ENCODE measurements at places on chromosomes 13 and 19.

DNA sequence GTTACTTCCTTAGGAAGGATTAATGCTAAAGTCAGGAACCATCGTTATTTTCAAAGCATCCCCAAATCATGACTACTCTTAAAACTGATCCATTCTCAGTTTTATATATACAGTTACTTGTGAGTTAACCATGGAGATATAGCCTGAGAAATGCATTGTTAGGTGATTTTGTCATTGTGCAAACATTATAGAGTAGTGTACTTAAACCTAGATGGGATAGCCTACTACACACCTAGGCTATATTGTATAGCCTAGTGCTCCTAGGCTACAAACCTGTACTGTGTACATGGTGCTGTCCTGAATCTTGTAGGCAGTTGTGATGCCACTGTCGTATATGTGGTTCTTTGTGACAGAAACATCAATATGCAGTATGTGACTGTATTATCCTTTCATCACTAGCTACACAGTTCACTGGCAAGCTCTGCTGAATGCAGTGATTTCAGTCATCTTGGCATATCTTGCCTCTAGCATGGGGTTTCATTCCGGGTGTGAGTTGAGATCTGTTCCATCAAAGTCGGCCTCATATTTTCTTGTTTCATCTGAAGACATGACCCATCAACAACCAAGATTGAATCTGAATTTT, 45.3 kb downstream of the CDK8 start:
- no peak for DNase-seq

DNA sequence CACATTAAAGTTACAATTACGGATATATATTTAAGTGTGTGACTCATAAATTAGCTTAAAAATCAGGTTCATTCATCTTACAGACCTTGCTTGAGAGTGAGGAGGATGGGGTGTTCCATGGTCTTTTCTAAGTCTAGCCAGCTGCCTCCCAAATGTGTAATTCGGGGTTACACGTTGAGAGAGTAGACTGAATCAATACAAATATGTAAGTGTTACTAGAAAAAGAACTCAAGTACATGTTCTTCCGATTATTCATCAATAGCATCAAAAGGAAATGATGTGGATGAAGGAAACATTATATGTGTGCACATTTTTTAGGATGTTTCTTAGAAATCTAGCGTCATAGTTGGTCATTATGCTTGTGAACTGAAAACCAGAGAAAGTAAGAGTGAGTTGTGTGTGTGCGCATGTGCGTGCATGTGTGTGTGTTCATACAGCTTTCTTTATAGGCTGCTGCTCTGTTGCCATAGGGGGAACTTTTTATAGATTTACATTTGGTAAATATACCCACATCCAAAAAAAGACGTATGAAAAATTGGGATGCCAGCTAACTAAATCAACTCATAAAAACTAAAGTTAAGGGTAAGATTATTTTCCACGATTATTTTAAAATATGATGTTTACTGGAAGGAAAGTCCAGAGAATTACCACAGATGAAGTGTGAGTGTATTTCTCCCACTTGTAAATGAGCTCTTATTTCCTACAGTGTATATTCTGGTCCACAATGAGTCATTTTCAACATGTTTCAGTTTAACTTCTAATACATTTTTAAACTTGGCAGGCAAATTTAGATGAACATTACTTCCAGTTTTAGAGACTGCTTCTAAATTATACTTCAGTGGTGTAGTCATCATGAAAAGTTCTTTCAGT, 82.4 kb downstream of the PIBF1 start:
- DNase-seq = no peak

DNA sequence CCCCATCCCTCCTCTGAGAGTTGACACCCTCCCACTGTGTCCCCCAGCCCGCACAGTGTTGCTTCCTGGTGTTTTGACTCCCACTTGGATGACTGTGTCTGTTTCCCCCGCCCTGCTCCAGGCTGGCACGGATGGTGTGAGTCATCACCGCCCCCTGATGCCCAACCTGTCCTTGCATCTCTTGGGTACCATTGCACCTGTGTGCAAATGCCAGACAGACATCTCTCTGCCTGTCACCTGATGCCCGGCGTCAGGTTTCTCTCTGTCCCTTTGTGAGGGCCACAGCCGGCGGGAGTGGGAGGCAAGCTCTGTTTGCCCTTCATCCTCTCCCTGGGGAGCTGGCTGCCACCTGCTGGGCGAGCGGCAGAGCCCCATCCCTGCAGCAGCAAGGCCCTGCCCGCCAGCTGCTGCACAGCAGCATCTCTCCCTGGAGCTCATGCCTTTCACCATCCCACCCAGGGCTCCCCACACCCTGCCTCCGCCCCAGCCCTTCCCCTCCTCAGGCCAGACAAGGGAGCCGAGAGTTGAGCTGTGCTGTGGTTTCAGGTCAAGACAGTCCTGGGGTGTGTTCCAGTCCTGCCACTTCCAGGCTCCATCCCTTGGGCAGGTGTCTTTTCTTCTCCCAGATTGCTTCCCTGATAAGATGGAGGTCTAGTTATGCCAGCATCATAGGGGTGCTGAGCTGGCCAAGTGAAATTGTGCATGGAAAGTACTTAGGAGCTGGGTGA, 29.7 kb downstream of the NKPD1 start:
- no peak for DNase-seq

- DNase-seq = no peak
Observed at GRCh38 chr13:28001837-28002473, 13.5 kb upstream of the URAD start.

DNA sequence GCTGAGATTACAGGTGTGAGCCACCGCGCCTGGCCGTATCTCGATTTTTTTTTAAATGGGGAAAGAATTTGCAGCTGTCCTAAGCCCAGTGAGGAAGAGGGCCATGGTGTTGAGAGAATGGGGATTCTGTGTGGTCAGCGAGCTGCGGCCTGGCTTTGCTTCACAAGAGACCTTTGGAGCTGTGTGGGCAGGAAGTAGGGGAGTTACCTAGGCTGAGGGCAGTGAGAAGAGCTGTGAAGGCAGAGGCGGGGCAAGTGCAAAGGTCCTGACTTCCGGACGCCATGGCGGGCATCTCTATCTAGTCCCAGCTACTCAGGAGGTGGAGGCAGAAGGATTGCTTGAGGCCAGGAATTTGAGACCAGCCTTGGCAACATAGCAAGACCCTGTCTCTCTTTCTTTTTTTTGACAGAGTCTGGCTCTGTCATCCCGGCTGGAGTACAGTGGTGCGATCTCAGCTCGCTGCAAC, 4.9 kb downstream of the AP2A1 start:
- no peak for DNase-seq

DNA sequence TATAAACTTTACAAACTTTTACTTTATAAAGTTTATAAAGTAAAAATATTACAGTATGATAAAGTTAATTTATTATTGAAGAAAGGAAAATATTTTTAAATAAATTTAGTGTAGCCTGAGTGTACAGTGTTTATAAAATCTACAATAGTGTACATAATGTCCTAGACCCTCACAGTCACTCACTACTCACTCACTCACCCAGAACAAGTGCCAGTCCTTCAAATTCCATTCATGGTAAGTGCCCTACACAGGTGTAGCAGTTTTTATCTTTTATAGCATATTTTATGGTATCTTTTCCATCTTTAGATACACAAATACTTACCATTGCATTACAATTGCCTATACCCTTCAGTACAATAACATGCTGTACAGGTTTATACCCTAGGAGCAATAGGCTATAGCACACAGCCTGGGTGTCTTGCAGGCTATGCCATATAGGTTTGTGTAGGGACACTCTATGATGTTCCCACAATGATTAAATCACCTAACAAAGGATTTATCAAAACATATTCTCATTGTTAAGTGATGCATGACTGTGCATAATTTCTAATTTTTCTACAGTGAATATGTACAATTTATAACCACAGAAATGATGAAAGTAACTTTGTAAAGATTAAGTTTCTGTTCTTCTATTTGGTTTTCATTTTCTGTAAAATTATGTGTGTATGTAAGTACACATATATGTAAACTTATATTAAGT, 98.0 kb downstream of the SPRY2 start:
- DNase-seq = no peak

GRCh38 chr13:112711528-112712265, 21.9 kb downstream of the ATP11A start:
- DNase-seq = no peak

DNA sequence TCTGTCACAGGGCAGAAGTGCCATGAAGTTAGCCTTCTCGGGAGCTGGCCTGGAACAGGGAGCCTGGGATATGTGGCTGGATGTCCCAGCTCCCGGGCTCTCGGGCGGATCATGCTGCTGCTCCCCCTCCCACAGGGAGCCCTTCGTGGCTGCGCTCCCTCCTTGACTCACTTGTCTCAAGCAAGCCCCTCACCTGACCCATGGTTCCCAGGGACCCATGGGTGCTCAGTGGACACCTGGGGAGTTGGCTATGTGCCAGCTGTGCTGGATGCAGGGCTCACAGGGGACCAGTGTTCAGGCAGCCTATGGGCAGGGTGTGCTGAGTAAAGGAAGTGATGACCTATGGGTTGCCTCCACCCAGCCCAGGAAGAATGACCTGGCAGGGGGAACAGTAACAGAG, 213.1 kb upstream of the SGCG start:
- DNase-seq = no peak

DNA sequence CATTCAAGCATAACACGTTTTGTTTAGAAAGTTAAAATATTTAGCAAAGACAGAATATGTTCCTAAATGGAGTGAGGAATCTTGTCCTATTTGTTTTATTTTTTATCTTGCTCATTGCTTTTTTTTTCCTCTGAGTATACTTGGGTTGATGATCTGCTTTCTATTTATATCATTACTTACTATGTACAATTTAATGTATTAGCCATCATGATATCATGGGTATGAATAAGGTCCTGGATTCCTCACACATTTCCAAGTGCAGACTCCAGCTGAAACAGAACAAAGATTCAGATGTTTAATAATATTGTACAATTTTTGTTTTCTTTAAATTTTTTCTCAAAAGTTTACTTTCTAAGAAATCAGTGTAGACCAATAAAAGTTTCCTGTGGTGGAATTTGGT, 388.2 kb downstream of the GPC6 start:
- DNase-seq = no peak
